ENCODE measurements at places on chromosomes 12 and 14. TPM values are rescaled to one million over a fixed set of nuclear protein-coding genes. Genes with fewer than 3 reads are reported as not detected.

GRCh38 chr12:12800406-12801180 lies 12.6 kb upstream of the DDX47 start:
- no peak for DNase-seq
- no peaks in the 10 kb centered on the region for H3K36me3 ChIP-seq
- H3K27ac ChIP-seq, result no peak overlapping the region

The RNF212B gene
- 0.94 TPM for polyA plus RNA-seq

The HRK gene
- polyA plus RNA-seq, result 0.10 TPM

- H3K4me1 ChIP-seq, result peaks cover 19% of the 10 kb centered on the region
- no peaks in the 10 kb centered on the region for H3K36me3 ChIP-seq
- H3K27me3 ChIP-seq, result peaks cover 92% of the 10 kb centered on the region
- H3K27ac ChIP-seq, result peak overlapping the region; percentile 78
These were observed 831 bp upstream of the NKX2-1 start for GRCh38 chr14:36520601-36521525.

The AQP6 gene
- 0.30 TPM for polyA plus RNA-seq

DNA sequence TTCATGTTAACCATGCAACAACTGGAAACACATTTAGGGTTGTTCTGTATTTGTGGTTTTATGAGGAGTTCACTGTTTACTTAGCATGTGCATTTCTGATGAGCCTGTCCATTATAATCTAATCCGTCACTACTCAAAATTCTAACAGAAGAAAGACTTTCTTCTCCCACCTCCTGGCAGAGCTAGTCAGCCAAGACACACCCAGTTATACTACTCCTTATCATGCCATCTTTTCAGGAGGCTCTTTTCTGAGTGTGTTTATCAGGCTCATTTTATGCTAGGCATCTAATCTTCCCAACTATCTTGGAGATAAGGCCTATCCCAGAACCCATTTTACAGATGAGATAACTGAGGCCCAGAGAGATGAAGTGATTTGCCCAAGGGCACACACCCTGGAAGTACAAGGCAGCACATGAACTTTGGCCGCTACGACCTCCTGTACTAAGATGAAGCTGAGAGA lies 10.4 kb upstream of the MED13L start:
- peaks cover 17% of the 10 kb centered on the region for H3K4me1 ChIP-seq
- H3K36me3 ChIP-seq, result no peaks in the 10 kb centered on the region
- H3K27me3 ChIP-seq, result no peaks in the 10 kb centered on the region
- no peak for DNase-seq
- no peak overlapping the region for H3K4me3 ChIP-seq
- H3K27ac ChIP-seq, result no peak overlapping the region

DNA sequence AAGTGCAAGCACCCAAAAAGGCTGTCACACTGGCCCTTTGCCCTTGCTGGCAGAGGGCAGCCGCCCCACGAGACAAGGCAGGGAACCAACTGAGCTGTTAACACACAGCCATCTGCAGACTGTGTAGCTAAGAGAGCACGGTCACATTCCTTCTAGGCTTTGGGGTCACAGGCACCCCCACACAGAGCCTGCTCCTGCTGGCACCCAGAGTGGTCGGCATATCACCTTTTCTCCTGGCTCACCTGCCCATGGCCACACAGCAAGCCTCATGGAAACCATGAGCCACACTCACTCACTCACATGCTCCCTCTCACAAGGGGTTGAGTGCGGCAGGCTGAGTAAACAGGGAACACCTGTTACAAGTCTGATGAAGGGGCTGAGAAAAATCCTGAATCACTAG lies 214.5 kb downstream of the PCNX1 start:
- H3K4me1 ChIP-seq, result no peaks in the 10 kb centered on the region
- no peak for DNase-seq
- H3K36me3 ChIP-seq, result no peaks in the 10 kb centered on the region

The FLVCR2 gene
- 8.3 TPM for polyA plus RNA-seq

The LGR5 gene
- polyA plus RNA-seq, result 3.3 TPM

The TSFM gene
- polyA plus RNA-seq, result 32.2 TPM

- H3K4me3 ChIP-seq, result no peak overlapping the region
- no peak overlapping the region for H3K27ac ChIP-seq
- H3K4me1 ChIP-seq, result no peaks in the 10 kb centered on the region
- no peaks in the 10 kb centered on the region for H3K36me3 ChIP-seq
- no peak for DNase-seq
These were observed 8.9 kb upstream of the MSRB3 start for GRCh38 chr12:65269603-65270002.

- peak; percentile 77 for DNase-seq
- peak overlapping the region; percentile 73 for H3K27ac ChIP-seq
- H3K4me3 ChIP-seq, result no peak overlapping the region
- no peaks in the 10 kb centered on the region for H3K36me3 ChIP-seq
- H3K27me3 ChIP-seq, result no peaks in the 10 kb centered on the region
These were observed 45.7 kb downstream of the PRKAB1 start for GRCh38 chr12:119713551-119714031.

DNA sequence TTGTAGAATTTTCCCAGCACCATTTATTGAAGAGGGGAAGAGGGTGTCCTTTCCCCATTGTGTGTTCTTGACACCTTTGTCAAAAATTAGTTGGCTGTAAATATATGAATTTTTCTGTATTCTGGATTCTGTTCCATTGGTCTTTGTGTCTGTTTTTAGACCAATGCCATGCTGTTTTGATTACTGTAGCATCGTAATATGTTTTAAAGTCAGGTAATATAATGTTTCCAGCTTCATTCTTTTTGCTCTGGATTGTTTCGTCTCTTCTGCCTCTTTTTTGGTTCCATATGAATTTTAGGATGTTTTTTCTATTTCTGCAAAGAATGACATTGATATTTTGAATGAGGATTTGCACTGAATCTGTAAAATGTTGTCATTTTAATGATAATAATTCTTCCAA lies 331.9 kb upstream of the RGS6 start:
- DNase-seq, result no peak
- H3K36me3 ChIP-seq, result no peaks in the 10 kb centered on the region
- no peaks in the 10 kb centered on the region for H3K27me3 ChIP-seq

DNA sequence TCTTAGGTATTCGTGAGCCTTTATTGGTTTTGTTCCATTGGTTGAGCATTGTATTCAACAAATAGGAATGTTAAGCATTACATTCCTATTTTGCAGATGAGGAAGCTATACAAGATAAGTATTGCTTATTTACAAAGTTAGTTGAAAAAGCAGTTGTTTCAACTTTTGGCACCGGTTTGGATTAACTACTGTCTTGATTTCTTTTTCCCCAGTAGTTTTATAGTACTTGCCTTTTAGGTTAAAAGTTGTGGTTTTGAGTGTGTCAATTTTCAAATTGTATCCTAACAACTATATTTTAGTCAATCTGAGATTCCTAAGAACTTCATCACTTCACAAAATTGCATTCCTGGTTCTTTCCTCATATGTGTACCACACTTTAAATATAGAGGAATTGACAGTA lies 23.8 kb upstream of the MBIP start:
- H3K27ac ChIP-seq, result no peak overlapping the region
- DNase-seq, result no peak
- H3K4me1 ChIP-seq, result no peaks in the 10 kb centered on the region
- H3K36me3 ChIP-seq, result no peaks in the 10 kb centered on the region
- H3K4me3 ChIP-seq, result no peak overlapping the region

DNA sequence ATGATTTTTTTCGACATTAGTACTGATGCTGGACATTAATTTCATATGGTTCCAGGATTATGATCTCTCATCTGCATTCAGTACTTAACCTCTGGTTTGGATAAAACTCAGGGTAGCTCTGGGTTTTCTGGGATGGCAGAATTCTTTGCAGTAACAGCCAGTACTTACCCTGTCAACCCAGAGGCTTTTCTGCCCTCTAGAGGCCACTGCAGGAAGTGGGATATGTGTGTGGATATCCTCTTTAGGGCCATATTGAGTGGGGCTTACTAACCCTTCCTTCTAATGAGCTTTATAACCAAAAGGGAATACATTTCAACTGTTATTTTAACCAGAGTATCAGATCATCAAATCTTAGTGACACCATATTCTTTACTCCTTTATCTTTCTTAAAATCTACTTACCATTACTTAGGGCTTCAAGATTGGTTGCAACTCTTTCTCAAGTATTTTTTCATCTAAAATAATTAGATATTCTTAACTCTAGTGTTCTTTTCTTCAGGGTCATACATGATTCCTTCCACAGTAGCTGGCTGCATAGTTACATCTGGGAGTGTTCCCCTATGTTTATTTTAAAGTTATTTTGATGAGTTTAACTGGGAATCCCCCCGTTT lies 488.0 kb upstream of the STXBP6 start:
- no peaks in the 10 kb centered on the region for H3K4me1 ChIP-seq
- no peak for DNase-seq
- H3K27me3 ChIP-seq, result no peaks in the 10 kb centered on the region
- H3K36me3 ChIP-seq, result no peaks in the 10 kb centered on the region
- H3K27ac ChIP-seq, result no peak overlapping the region

The SCNN1A gene
- 2.3 TPM for polyA plus RNA-seq

DNA sequence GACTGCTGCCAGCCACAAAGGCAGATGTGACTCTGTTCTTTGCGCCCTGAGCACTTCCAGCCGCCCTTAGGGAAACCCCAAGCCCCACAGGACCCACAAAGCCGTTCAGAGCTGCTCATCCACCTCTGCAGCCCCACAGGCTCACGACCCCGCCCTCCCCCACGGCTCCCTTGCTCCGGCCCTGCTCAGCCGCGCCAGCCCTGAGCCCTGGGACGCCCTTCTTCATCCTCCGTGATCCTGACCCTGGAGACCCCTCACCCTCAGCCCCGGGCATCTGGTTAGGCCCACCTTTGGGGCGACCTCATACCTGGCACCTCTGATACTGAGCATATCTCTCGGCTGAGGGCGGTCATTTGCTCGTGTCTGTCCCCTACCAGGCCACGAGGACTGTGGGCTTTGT lies 125.8 kb upstream of the EVL start:
- H3K36me3 ChIP-seq, result no peaks in the 10 kb centered on the region
- DNase-seq, result no peak
- no peaks in the 10 kb centered on the region for H3K27me3 ChIP-seq
- no peaks in the 10 kb centered on the region for H3K4me1 ChIP-seq
- no peak overlapping the region for H3K4me3 ChIP-seq
- H3K27ac ChIP-seq, result no peak overlapping the region

The GOLT1B gene
- polyA plus RNA-seq, result 39.7 TPM

DNA sequence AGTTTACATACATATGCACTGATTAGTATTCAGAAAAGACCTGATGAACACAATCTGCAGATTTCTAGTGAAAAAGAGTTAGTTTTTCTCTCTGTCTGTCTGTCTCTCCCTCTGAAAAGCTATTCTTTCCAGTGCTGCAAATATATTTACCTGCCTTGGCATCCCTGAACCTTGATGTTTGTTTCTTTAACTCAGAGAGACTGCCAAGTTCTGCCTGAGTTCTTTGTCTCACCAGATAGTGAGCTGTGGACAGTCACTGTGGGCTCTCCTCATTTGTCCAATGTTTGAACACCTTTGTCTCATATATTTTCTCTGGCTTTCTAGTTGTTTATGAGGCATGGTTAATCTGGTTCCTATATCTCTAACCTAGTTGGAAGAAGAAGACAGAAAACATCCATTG lies 250.4 kb downstream of the SOX5 start:
- no peaks in the 10 kb centered on the region for H3K36me3 ChIP-seq
- no peak overlapping the region for H3K4me3 ChIP-seq
- H3K4me1 ChIP-seq, result no peaks in the 10 kb centered on the region
- H3K27ac ChIP-seq, result no peak overlapping the region
- no peak for DNase-seq

The ARHGAP9 gene
- 6.4 TPM for polyA plus RNA-seq

DNA sequence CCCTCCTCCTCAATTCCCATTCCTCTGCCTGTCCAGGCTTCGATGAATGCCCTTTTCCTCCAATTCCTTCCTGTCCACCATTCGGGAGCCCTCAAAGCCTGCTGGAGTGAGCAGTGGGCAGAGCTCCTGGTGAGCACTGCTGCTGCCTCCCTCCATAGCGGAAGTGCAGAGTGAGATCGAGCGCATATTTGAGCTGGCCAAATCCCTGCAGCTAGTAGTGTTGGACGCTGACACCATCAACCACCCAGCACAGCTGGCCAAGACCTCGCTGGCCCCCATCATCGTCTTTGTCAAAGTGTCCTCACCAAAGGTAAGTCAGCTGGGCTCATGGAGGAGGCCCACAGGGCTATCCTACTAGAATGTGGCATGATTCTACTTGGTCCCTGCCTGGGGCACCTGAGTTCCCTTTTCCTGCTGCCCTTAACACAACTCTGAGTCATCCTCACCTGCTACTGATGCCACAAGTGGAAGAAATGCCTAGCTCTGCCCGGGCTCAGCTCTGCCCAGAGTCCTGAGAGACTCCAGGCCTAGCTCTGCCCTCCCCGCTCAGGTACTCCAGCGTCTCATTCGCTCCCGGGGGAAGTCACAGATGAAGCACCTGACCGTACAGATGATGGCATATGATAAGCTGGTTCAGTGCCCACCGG lies 8.0 kb downstream of the CACNB3 start:
- H3K36me3 ChIP-seq, result no peaks in the 10 kb centered on the region
- H3K27ac ChIP-seq, result no peak overlapping the region
- no peak for DNase-seq

GRCh38 chr12:93841671-93842070 lies 164.5 kb downstream of the CRADD start:
- no peak overlapping the region for H3K27ac ChIP-seq
- no peak for DNase-seq
- H3K36me3 ChIP-seq, result no peaks in the 10 kb centered on the region
- no peak overlapping the region for H3K4me3 ChIP-seq

The PTGER2 gene
- 6.4 TPM for polyA plus RNA-seq

DNA sequence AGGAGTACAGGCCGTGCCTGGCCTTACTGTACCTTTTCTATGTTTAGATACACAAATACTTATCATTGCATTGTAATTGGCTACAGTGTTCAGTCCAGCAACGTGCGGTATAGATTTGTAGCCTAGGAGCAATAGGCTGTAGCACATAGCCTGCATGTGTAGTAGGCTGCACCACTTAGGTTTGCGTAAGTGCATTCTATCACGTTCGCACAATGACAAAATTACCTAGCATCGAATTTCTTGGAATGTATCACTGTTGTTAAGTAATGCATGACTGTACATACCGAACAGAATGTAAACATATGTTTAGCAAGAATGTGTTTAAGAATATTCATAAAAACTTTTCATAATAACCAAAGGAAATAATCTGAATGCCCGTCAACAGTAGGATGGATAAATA lies 31.9 kb downstream of the VRTN start:
- no peaks in the 10 kb centered on the region for H3K4me1 ChIP-seq
- H3K4me3 ChIP-seq, result no peak overlapping the region
- no peak for DNase-seq

The ACOT6 gene
- polyA plus RNA-seq, result not detected

- no peak overlapping the region for H3K27ac ChIP-seq
- no peaks in the 10 kb centered on the region for H3K27me3 ChIP-seq
- no peak for DNase-seq
- no peak overlapping the region for H3K4me3 ChIP-seq
These were observed 136.6 kb upstream of the OVCH1 start for GRCh38 chr12:29634057-29634456.

- no peaks in the 10 kb centered on the region for H3K27me3 ChIP-seq
- H3K27ac ChIP-seq, result no peak overlapping the region
- no peaks in the 10 kb centered on the region for H3K4me1 ChIP-seq
These were observed 129.2 kb upstream of the EVL start for GRCh38 chr14:99936056-99936455.

The KLHDC1 gene
- polyA plus RNA-seq, result 9.4 TPM

- no peaks in the 10 kb centered on the region for H3K36me3 ChIP-seq
- no peak overlapping the region for H3K4me3 ChIP-seq
These were observed 39.4 kb downstream of the TMTC1 start for GRCh38 chr12:29744365-29744764.

GRCh38 chr14:93011141-93011529 lies 88.2 kb downstream of the CHGA start:
- H3K27ac ChIP-seq, result no peak overlapping the region
- H3K27me3 ChIP-seq, result no peaks in the 10 kb centered on the region
- no peak for DNase-seq
- H3K4me1 ChIP-seq, result peaks cover 4% of the 10 kb centered on the region
- H3K4me3 ChIP-seq, result no peak overlapping the region

All from left lung (tissue), 14 donors.